Activated T-helper 2 cell treated with anti-CD3 and anti-CD28 coated beads, Interferon-gamma antibody, Interleukin-2, Interleukin-4, amounts not matched to agents 10 μg/mL and 5 μg/mL and 100 μg/mL, durations not matched to agents 14 hours and 24 hours and 36 hours (primary cell): ENCODE measurements at places on chromosomes 13 and 19. TPM values are rescaled to one million over a fixed set of nuclear protein-coding genes. Genes with fewer than 3 reads are reported as not detected.
A peak's percentile ranks its signal among the peaks of the same experiment; 100 is the strongest.

GATAD2A gene
- total RNA-seq = 125 and 128 TPM in 2 replicates

DNA sequence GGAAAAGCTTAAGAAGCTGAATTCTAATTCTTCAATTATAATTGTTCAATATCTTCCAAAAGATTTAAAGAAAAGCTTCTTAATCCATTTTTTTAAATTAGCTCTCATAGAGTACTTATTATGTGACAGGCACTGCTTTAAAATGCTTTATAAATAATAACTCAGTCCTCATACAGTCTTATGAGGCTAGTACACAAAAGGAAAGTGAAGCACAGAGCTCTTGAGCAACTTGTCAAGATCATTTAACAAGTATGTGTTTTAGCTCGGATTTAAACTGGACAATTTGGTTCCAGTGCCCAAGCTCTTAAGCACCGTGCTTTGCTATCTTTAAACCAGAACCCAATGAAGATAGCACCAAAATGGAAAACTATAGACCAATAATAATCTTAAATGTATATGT is 106.1 kb downstream of the DHRS12 start:
- no peaks in the 10 kb centered on the region for H3K27me3 ChIP-seq
- H3K36me3 ChIP-seq = no peaks in the 10 kb centered on the region
- DNase-seq = no peak
- no peak overlapping the region for H3K4me3 ChIP-seq
- no peaks in the 10 kb centered on the region for H3K4me1 ChIP-seq
- H3K27ac ChIP-seq = no peak overlapping the region

GRCh38 chr13:71602344-71602743 is 264.7 kb downstream of the DACH1 start:
- H3K27ac ChIP-seq = no peak overlapping the region
- no peaks in the 10 kb centered on the region for H3K4me1 ChIP-seq
- H3K27me3 ChIP-seq = peaks cover 1% of the 10 kb centered on the region
- DNase-seq = no peak
- H3K4me3 ChIP-seq = no peak overlapping the region
- no peaks in the 10 kb centered on the region for H3K36me3 ChIP-seq

SIRT6 gene
- 34.6 and 42.4 TPM in 2 replicates for total RNA-seq

- H3K36me3 ChIP-seq = no peaks in the 10 kb centered on the region
- DNase-seq = no peak
- no peak overlapping the region for H3K27ac ChIP-seq
- no peaks in the 10 kb centered on the region for H3K4me1 ChIP-seq
Measured at GRCh38 chr13:101210774-101211173, 205.5 kb downstream of the NALCN start.

DNA sequence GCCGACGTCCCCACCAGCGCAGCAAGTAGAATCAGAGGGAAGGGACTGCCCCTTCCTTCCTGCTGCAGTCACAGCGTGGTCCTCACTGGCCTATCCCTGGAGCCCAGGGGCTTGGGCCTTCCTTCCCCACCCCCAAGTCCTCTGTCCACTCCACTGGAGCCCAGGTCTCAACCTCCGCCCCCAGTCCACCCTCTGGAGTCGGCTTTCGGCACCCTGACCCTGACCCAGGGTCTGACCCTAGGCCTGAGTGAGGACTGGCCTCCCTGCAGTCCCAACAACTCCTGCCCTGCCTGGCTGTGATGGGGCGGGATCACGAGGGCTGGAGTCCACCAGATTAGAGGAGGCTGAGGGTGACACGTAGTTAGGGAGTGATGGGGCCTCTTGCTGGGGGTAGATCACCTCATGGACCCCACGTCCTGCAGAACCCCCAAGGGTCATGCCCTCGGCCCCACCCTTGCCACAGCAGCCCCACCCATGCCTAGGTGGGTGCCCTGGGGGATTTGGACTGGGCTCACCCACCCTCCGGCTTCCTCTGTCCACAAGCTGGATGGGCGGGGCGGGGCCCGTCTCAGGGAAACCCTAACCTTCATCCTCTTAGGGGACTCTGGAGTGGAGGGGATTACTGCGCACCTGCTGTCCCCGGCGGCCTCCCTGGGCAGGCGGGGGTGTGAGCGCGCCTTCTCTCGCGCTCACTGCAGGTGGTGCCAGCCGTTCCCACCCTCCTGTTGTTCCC is 3.8 kb downstream of the RAX2 start:
- H3K27ac ChIP-seq = no peak overlapping the region

GRCh38 chr13:99289674-99290337 is 17.4 kb downstream of the GPR183 start:
- H3K27ac ChIP-seq = peak overlapping the region; percentile 80
- no peak for DNase-seq
- H3K27me3 ChIP-seq = no peaks in the 10 kb centered on the region
- peaks cover 70% of the 10 kb centered on the region for H3K36me3 ChIP-seq
- no peak overlapping the region for H3K4me3 ChIP-seq

KCNJ14 gene
- total RNA-seq = 2.0 and 2.1 TPM in 2 replicates

LIM2 gene
- total RNA-seq = not detected in 2 replicates

DNA sequence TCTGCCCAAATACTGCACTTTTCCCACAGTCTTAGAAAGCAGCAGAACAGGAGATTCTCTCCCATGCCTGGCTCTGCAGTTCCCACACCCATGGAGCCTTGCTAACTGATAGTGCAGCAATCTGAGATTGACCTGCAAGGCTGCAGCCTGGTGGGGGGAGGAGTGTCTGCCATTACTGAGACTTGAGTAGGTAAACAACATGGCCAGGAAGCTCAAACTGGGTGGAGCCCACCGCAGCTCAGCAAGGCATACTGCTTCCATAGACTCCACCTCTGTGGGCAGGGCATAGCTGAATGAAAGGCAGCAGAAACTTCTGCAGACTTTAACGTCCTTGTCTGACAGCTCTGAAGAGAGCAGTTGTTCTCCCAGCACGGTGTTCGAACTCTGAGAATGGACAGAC is 358.5 kb upstream of the PCDH9 start:
- no peak for DNase-seq
- H3K27ac ChIP-seq = no peak overlapping the region
- no peaks in the 10 kb centered on the region for H3K27me3 ChIP-seq
- H3K36me3 ChIP-seq = no peaks in the 10 kb centered on the region
- H3K4me3 ChIP-seq = no peak overlapping the region

PLEKHJ1 gene
- total RNA-seq = 75.7 and 77.2 TPM in 2 replicates

GRCh38 chr19:38588041-38588440 is 29.7 kb downstream of the MAP4K1 start:
- peaks cover 42% of the 10 kb centered on the region for H3K36me3 ChIP-seq
- no peak overlapping the region for H3K4me3 ChIP-seq
- peaks cover 5% of the 10 kb centered on the region for H3K4me1 ChIP-seq
- no peaks in the 10 kb centered on the region for H3K27me3 ChIP-seq
- DNase-seq = no peak
- peak overlapping the region; percentile 18 for H3K27ac ChIP-seq

PDE4C gene
- 0.14 TPM in 2 replicates for total RNA-seq

RNF225 gene
- 0.57 and 0.91 TPM in 2 replicates for total RNA-seq

- H3K36me3 ChIP-seq = no peaks in the 10 kb centered on the region
- H3K27me3 ChIP-seq = no peaks in the 10 kb centered on the region
- H3K4me3 ChIP-seq = no peak overlapping the region
- no peak for DNase-seq
- no peak overlapping the region for H3K27ac ChIP-seq
- no peaks in the 10 kb centered on the region for H3K4me1 ChIP-seq
Measured at GRCh38 chr13:103325672-103326071, 259.5 kb upstream of the SLC10A2 start.

CCDC122 gene
- total RNA-seq = 0.11 and 0.34 TPM in 2 replicates

CFD gene
- total RNA-seq = 0.94 and 1.8 TPM in 2 replicates

DNA sequence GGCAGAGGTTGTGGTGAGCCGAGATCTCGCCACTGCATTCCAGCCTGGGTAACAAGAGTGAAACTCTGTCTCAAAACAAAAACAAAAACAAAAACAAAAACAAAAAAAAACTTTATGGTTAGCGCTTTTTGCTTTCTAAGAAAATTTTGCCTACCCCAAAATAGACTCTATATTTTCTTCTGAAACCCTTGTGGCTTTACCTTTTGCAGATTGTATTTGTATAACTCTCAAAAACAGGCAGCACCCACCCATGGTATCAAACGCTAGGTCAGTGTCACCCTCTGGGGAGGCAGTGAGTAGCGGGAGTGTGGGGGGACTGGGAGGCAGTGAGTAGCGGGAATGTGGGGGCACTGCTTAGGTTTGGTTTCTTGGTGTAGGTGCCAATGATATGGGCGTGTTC is 7.5 kb upstream of the SLC39A3 start:
- H3K27ac ChIP-seq = no peak overlapping the region
- no peaks in the 10 kb centered on the region for H3K36me3 ChIP-seq
- peaks cover 9% of the 10 kb centered on the region for H3K27me3 ChIP-seq
- H3K4me1 ChIP-seq = no peaks in the 10 kb centered on the region

DNA sequence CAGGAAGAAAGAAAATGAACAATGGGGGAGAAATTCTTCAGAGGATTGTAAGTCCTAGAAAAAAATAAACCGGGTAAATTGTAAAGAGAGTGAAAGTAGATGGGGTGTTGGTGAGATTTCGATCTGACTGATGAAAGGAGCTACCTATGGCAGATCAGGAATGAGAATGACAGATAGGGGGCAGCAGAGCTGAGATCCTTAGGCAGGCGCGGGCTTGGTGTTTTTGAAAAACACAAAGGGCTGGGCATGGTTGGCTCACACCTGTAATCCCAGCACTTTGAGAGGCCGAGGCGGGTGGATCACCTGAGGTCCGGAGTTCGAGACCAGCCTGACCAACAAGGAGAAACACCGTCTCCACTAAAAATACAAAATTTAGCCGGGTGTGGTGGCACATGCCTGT is 1468.6 kb upstream of the SLC10A2 start:
- H3K4me1 ChIP-seq = no peaks in the 10 kb centered on the region
- no peaks in the 10 kb centered on the region for H3K27me3 ChIP-seq
- H3K27ac ChIP-seq = no peak overlapping the region
- H3K4me3 ChIP-seq = no peak overlapping the region

GRCh38 chr19:38569368-38569983 is 48.3 kb downstream of the MAP4K1 start:
- H3K27me3 ChIP-seq = peaks cover 16% of the 10 kb centered on the region
- no peaks in the 10 kb centered on the region for H3K36me3 ChIP-seq
- H3K4me1 ChIP-seq = peaks cover 3% of the 10 kb centered on the region
- H3K4me3 ChIP-seq = no peak overlapping the region
- no peak overlapping the region for H3K27ac ChIP-seq
- DNase-seq = no peak

DNA sequence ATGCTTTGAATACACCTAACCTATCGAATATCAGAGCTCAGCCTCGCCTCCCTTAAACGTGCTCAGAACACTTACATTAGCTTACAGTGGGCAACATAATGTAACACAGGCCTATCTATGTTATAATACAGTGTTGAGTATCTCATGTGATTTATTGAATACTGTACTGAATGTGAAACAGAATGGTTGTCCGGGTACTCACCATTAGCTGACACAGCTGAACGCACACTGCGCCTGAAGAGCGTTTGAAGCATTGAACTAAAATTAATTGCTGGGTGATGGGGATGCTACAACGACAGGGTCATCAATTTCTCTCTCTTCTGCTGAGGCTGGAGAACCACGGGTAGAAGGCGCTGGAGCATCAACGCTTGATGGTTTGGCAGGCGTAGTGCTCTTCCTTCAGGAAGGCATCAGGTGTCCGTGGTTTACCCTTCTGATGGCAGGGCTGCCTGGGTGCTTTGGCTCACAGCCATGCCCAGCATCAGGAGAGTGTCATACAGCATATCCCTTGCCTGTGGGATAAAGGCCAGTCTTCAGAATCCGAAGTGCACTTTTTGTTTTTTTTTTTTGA is 46.9 kb upstream of the UBE2L5 start:
- peaks cover 88% of the 10 kb centered on the region for H3K4me1 ChIP-seq
- H3K4me3 ChIP-seq = peak overlapping the region; percentile 81
- peak overlapping the region; percentile 98 for H3K27ac ChIP-seq
- H3K36me3 ChIP-seq = peaks cover 22% of the 10 kb centered on the region
- no peak for DNase-seq

TRPM4 gene
- total RNA-seq = 1.3 and 1.9 TPM in 2 replicates

DNA sequence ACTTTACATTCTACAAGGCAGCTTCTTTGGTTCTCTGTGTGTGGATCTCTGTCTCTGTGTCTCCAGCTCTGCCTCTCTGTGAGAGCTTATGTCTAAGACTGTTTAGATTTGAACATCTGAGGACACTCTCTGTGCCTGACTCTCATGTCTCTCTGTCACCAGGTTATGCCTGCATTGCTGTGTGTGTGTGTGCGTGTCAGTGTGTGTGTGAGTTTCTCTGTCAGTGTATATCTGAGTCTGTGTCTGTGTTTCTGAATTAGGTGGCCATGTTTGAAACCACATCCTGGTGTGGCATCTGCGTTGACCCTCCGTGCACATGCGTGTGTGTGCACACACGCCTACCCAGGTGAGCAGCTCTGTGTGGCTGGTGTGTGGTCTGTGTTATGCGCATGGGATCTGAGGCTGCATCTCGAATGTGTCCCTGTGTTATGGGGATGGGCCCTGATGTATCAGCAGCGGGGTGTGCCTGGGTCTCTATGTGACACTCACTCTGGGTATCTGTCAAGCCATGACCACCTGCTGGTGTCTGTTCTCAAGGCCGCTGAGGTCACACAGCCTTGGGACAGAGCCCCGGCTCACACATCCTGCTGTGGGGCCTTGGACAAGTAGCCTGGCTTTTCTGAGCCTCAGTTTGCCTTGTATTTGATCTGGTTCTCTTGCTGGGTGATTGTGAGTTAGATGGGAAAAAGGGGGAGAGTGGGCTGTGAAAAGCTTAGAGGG is 6.7 kb downstream of the ATP1A3 start:
- no peaks in the 10 kb centered on the region for H3K36me3 ChIP-seq
- no peak overlapping the region for H3K27ac ChIP-seq
- H3K4me3 ChIP-seq = no peak overlapping the region
- H3K4me1 ChIP-seq = no peaks in the 10 kb centered on the region
- no peak for DNase-seq
- H3K27me3 ChIP-seq = no peaks in the 10 kb centered on the region

IRGQ gene
- total RNA-seq = 27.8 and 32.7 TPM in 2 replicates
